ENCODE measurements at places on chromosomes 7 and 10.

GRCh38 chr10:24518981-24519597 lies 204.6 kb downstream of the ARHGAP21 start:
- peak; percentile 80 for DNase-seq
- no peaks in the 10 kb centered on the region for H3K4me1 ChIP-seq
- H3K4me3 ChIP-seq, result no peak overlapping the region
- no peak overlapping the region for H3K27ac ChIP-seq
- no peaks in the 10 kb centered on the region for H3K27me3 ChIP-seq
- peaks cover 4% of the 10 kb centered on the region for H3K36me3 ChIP-seq

- H3K27ac ChIP-seq, result no peak overlapping the region
- H3K4me1 ChIP-seq, result peaks cover 25% of the 10 kb centered on the region
- H3K27me3 ChIP-seq, result peaks cover 49% of the 10 kb centered on the region
Measured at GRCh38 chr10:70675496-70676161, 3.3 kb downstream of the ADAMTS14 start.

DNA sequence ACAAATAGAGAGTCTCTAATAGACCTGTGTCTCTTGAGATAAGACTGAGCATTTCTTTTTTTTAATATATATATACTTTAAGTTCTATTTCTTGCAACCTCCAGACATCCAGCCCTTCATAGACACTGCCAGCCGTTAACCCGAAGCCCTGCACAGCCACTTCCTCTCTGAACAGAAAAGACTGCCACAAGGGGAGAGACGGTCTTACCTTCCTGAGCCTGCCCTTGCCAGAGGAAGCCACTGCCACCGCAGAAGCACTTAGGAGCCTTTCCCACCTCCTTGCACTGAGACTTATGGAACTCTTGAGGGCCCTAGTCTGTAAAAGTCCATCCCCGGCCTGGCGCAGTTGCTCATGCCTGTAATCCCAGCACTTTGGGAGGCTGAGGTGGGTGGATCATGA lies 31.8 kb upstream of the PRSS1 start:
- no peak overlapping the region for H3K27ac ChIP-seq
- H3K4me1 ChIP-seq, result no peaks in the 10 kb centered on the region
- peaks cover 4% of the 10 kb centered on the region for H3K27me3 ChIP-seq
- no peak for DNase-seq
- no peak overlapping the region for H3K4me3 ChIP-seq

GRCh38 chr10:59805014-59805413 lies 51.8 kb upstream of the MRLN start:
- peak; percentile 5 for DNase-seq
- peaks cover 25% of the 10 kb centered on the region for H3K4me1 ChIP-seq
- H3K4me3 ChIP-seq, result no peak overlapping the region
- H3K27ac ChIP-seq, result no peak overlapping the region
- H3K36me3 ChIP-seq, result peaks cover 15% of the 10 kb centered on the region

DNA sequence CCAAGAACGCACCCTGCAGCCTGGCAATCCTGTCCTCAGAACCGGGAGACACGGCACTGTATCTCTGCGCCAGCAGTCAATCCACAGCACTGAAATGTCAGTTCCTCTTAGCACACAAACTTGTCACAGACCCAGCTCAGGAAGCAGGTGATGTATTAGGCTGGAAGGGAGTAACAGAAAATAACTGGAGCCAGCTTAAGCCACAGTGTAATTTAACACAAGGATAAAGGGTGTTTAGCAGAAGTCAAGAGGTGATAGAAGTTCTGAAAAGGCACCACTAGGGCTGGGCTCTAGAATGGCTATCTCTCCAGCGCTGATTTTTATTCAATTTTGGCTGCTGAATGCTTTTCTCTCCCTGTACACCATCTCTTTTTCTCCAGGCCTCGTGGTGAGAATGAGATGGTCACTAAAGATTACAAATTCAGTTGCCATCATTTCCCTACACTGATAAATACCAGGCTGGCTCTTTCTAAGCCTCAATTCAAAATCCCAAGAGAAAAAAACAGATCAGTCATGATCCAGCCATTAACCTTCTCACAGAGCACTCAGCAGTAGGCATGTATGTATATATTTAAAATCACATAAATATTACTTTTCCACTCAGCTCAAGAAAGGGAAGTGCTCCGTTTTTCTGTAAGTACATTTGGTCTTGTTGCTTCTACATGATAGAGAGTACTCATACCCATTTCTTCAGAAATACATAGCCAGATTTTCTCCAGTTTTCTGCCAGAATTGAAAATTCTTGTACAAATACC lies 102.7 kb upstream of the PRSS1 start:
- H3K27me3 ChIP-seq, result peaks cover 62% of the 10 kb centered on the region
- H3K4me3 ChIP-seq, result no peak overlapping the region
- peak overlapping the region; percentile 28 for H3K27ac ChIP-seq
- peaks cover 11% of the 10 kb centered on the region for H3K4me1 ChIP-seq
- no peaks in the 10 kb centered on the region for H3K36me3 ChIP-seq

GRCh38 chr7:30866939-30867338 lies 44.7 kb upstream of the AQP1 start:
- H3K27me3 ChIP-seq, result no peaks in the 10 kb centered on the region
- H3K36me3 ChIP-seq, result no peaks in the 10 kb centered on the region
- no peak overlapping the region for H3K4me3 ChIP-seq

DNA sequence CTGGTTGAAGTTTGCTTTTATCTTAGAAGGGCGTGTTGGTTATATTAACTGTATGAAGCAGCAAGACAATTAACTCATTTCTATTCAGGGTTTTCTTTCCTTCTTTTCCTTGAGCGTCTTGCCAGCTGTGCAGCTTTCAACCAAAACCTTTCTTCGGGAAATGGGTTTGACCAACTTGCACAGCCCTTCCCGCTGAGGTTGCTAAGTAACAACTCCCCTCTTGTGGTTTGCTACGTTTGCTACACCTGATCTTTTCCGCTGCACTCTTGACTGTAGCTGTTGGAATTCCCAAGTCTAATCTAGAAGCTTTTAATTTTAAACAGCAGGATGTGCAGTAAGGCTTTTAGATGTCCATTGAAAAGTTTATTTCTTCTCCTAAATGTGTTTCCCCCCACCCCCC lies 116.9 kb downstream of the CDCA7L start:
- no peak for DNase-seq
- H3K36me3 ChIP-seq, result no peaks in the 10 kb centered on the region
- H3K4me1 ChIP-seq, result peaks cover 9% of the 10 kb centered on the region
- H3K27ac ChIP-seq, result no peak overlapping the region
- no peak overlapping the region for H3K4me3 ChIP-seq
- H3K27me3 ChIP-seq, result peaks cover 6% of the 10 kb centered on the region

GRCh38 chr10:122420624-122421007 lies 33.8 kb upstream of the ARMS2 start:
- H3K27me3 ChIP-seq, result no peaks in the 10 kb centered on the region
- H3K36me3 ChIP-seq, result peaks cover 4% of the 10 kb centered on the region
- no peak overlapping the region for H3K27ac ChIP-seq
- DNase-seq, result no peak
- no peak overlapping the region for H3K4me3 ChIP-seq

DNA sequence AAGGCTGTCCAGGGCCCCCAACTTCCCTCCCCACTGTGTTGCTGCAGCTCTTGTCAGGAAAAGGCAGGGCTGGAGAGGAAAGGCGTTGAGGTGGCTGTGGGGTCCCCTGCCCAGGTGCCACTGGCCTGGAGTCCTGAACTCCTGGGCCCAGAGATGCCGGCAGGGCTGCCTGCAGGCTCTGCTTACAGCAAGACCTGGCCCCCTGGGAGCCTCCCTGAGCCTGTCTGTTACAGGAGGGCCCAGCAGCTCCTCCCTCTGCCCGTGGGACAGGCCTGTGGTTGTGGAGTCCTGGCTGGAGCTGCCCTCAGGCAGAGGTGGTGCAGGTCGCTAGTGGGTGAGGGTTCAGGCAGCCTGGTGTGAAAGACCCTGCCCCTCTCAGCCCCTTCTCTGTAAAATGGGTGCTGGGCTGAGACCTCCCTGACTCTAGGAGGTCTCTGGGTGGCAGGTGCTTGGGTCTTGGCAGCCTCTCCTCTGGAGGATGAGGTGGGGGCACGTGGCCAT lies 9.9 kb downstream of the ANTXRL start:
- H3K36me3 ChIP-seq, result no peaks in the 10 kb centered on the region
- DNase-seq, result no peak
- no peak overlapping the region for H3K4me3 ChIP-seq
- peaks cover 18% of the 10 kb centered on the region for H3K4me1 ChIP-seq
- H3K27me3 ChIP-seq, result peaks cover 7% of the 10 kb centered on the region

GRCh38 chr7:76506081-76506440 lies 4.3 kb upstream of the UPK3B start:
- peak overlapping the region; percentile 27 for H3K27ac ChIP-seq
- H3K36me3 ChIP-seq, result peaks cover 2% of the 10 kb centered on the region

DNA sequence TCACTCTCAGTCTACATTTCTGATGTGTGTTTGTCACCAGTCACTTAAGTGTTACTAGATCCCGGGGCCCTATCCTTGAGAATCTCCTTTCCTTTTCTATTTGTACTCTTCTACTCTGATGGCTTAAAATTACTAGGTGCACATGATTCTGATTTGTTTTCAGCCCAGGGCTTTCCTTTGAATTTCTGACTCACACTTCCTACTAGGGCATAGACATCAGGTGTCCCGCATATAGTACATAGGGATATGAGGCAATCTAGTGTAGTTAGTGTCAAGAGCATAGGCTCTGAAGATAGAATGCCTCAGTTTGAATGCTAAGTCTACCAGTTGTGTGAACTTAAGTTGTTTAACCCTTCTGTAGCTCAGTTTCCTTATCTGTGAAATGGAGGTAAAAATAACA lies 49.4 kb upstream of the LRRN3 start:
- no peak for DNase-seq
- H3K27ac ChIP-seq, result no peak overlapping the region
- H3K4me3 ChIP-seq, result no peak overlapping the region

GRCh38 chr7:1857487-1858421 lies 187.7 kb downstream of the ELFN1 start:
- H3K27ac ChIP-seq, result no peak overlapping the region
- H3K27me3 ChIP-seq, result no peaks in the 10 kb centered on the region
- no peak for DNase-seq
- peaks cover 5% of the 10 kb centered on the region for H3K4me1 ChIP-seq

DNA sequence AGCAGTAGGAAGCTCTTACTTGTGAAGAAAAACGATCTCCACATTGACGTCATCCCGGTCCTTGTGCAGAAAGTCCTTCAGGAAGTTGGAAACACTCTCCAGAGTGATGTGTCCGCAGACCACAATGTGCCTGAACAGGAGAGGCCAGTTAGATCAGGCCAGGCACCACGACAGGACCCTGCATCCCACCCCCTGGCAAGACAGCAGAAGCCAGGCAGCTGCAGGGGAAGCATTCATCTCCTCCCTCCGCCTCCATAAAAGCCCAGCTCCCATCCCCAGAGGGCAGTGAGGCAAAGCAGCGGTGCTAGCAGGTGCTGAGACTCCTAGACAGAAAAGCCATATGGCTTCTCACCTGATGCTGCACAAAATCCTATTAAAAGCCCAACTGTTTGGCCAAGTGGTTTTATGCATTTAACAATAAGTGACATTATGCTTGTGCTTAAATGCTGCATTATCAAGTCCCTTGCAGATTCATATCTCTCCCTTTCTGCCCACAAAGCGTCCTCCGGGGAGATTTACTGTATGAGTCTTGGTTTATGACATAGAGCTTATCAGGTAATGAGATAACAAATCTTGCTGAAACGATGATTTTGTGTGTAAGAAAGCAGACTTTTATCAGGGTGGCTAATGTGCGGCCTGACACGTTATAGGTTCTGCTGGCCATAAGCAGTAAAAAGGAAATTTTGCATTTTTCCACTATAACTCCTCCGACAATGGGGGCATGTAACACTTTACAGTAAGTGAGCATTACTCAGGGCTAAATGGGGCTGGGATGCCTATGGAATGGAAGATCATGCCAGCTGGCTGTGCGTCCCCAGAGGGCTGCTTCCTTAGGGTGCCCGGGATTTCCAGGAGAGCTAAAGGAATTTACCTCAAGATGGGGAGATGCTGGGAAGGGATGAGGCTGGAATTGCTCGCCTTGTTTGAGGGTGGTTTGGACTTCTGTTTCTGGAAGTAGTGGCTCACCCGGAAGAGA lies 546.9 kb downstream of the KCNMA1 start:
- no peak overlapping the region for H3K4me3 ChIP-seq
- no peaks in the 10 kb centered on the region for H3K36me3 ChIP-seq
- no peak for DNase-seq
- H3K27ac ChIP-seq, result no peak overlapping the region

- H3K4me1 ChIP-seq, result peaks cover 7% of the 10 kb centered on the region
- no peak for DNase-seq
- H3K27me3 ChIP-seq, result no peaks in the 10 kb centered on the region
Measured at GRCh38 chr10:16606923-16607322, 85.2 kb upstream of the C1QL3 start.

GRCh38 chr10:50396491-50397311 lies 145.4 kb upstream of the ASAH2 start:
- no peaks in the 10 kb centered on the region for H3K27me3 ChIP-seq
- DNase-seq, result no peak
- no peak overlapping the region for H3K4me3 ChIP-seq
- H3K27ac ChIP-seq, result peak overlapping the region; percentile 13

DNA sequence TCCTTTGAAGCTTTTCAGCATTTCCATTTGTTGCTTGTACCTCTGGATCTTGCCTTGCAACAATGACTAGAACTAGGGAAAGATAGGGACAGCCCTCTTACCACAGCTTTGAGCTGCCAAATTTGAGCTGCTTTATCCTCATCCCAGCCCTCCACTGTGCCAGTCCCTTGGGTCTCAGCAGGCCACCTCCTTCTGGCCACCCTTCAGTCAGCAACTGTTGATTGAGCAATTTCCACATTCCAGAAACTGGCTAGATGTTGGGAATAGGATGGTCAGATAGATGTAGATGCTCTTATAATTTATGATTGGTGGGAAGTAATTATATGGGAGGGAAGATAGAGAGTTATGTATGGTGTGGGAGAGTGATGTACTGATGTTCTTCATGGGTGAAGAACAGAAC lies 100.1 kb downstream of the ST7 start:
- H3K27me3 ChIP-seq, result no peaks in the 10 kb centered on the region
- H3K36me3 ChIP-seq, result peaks cover 7% of the 10 kb centered on the region
- peaks cover 24% of the 10 kb centered on the region for H3K4me1 ChIP-seq

GRCh38 chr10:89894051-89894450 lies 192.7 kb downstream of the KIF20B start:
- no peak for DNase-seq
- H3K36me3 ChIP-seq, result no peaks in the 10 kb centered on the region
- H3K27me3 ChIP-seq, result no peaks in the 10 kb centered on the region
- peaks cover 9% of the 10 kb centered on the region for H3K4me1 ChIP-seq
- H3K4me3 ChIP-seq, result no peak overlapping the region
- no peak overlapping the region for H3K27ac ChIP-seq

DNA sequence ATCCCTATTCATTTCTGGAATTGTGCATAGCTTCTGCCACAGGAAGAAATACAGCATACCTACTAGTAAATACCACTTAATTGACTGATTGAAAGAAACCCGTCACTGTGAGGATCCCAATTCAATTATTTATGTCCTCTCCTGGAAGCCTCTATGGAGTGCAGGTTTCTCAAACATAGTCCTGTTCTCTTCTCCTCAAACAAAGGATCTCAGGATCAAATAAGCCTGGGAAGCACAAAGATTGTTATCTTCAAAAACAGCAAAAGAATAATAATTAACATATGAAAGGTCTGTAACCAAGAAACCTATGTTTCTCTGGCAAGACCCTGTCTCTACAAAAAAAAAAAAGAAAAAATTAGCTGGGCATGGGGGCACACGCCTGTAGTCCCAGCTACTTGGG lies 127.3 kb downstream of the KCNMA1 start:
- peaks cover 29% of the 10 kb centered on the region for H3K4me1 ChIP-seq
- H3K4me3 ChIP-seq, result no peak overlapping the region
- H3K27me3 ChIP-seq, result peaks cover 14% of the 10 kb centered on the region
- no peak for DNase-seq
- H3K27ac ChIP-seq, result no peak overlapping the region

GRCh38 chr7:87345962-87346371 lies 503 bp downstream of the CROT start:
- H3K36me3 ChIP-seq, result peaks cover 43% of the 10 kb centered on the region
- no peaks in the 10 kb centered on the region for H3K27me3 ChIP-seq
- no peak overlapping the region for H3K27ac ChIP-seq
- H3K4me3 ChIP-seq, result peak overlapping the region; percentile 93
